ENCODE measurements at places on chromosomes 5 and 9.

- DNase-seq: no peak
Observed at GRCh38 chr9:126053913-126054312, 272.7 kb upstream of the MVB12B start.

DNA sequence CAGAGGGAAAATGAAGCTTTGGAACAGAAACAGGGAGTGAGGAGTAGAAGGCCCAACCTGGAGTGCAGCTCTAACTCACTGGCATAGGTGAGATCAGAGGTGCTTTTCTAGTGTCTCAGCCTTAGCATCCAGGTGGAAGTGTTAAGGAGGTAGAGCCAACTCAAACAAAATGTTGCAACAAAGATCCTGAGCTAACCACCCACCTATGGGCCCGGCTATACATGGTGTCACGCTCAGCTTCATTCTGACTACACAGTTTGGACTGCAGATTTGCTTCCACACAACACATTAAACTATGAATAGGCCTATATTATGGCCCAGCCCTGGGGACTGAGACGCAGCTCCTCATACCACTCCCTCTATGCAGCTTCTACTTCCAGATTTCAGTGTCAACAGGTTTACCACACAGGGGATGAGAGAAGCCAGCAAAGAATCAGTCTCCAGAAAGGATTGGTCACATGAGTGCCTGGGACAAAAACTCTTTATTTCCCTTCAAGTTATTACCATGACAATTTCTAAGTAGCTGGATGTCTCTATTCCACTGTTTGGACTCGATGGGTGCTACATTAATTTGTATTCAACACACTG lies 9.0 kb downstream of the C5orf63 start:
- no peak for DNase-seq

DNA sequence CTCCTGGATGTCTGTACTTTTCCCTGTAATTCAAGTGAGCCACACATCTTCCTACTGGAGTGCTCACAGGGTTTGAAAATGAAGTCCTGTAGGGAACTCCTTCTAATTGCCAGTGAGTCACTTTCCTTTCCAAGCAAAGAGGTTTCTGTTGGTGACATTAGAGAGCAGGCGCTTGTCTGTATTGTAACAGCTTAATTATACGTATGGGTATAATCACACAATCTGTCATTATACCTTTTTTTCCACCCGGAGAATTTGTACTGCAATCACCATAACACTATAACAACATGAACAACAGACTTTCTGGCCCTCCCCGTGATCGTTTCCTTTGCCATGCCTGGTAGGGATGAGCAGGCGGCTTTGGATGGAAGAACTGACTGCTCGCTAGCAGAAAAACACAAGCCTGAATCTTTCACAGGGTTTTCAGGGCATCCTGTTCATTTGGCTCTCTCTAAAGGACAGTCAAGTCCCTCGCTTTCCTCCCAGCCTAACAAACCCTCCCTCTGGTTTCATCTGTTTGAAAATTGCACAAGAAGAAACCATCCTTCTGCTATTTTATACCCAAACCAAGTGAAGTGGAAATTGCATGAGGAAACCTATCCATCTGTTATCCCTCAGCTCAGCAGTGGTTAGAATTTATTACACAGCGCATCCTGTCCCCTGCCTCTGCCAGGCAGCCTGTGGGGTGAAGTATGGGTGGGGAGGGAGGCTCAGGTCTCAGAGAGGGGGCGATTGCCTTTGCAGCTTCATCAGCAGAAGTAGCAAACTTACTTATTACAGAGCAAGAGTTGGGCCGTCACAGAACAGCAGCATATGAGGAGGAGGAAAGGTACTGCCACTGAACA lies 307.0 kb upstream of the TLE4 start:
- no peak for DNase-seq

DNA sequence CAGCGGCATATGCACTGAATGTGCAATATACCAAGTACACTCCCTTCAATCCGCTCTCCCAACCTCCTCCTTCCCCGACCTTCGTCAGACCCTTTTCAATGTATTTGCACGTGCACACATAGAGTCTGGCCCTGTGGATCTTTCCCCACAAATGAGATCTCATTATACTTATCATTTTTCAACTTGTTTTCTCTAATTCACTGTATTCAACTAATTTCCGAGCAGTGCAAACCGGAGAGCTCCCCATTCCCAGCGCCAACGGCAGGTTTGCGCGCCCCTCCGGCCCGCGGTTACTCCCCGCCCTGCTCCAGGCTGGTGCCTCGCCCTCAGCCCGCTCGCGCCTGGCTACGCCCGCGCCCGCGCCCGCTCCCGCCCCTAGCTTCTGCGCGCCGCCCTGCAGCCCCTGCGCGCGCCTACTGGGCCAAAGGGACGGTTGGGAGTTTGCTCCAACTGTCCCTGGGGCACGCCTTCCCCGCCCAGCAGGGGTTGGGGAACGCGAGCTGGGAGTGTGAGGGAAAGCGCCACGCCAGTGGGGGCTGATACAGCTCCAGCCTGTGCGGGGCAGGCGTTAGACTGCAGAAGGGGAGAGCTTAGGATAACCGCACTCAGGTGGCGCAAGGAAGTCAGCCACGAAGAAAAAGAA lies 3.3 kb upstream of the CDC20B start:
- DNase-seq: no peak

DNA sequence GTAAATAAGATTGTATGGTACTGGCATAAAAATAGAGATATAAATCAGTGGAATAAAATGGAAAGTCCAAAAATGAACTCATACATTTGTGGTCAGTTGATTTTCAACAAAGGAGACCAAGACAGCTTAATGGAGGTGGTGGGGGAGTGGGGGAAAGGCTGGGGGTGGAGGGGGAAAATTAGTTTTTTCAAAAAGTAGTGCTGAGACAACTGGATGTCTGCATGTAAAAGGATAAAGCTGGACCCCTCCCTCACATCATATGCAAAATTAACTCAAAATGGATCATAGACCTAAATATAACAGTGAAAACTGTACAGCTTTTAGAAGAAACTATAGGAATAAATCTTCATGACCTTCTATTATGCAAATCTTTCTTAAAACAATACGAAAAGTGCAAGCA lies 107.0 kb downstream of the HMHB1 start:
- DNase-seq: no peak

- DNase-seq: no peak
Observed at GRCh38 chr5:151202381-151203139, 21.3 kb downstream of the CCDC69 start.

GRCh38 chr5:89989776-89990175 lies 419.8 kb downstream of the CETN3 start:
- DNase-seq: no peak

GRCh38 chr5:5421149-5421960 lies 1.1 kb upstream of the ICE1 start:
- DNase-seq: no peak

GRCh38 chr9:131420980-131421624 lies 27.2 kb downstream of the PRRC2B start:
- DNase-seq: no peak

GRCh38 chr9:93827545-93828330 lies 127.4 kb downstream of the BARX1 start:
- DNase-seq: peak; percentile 40

DNA sequence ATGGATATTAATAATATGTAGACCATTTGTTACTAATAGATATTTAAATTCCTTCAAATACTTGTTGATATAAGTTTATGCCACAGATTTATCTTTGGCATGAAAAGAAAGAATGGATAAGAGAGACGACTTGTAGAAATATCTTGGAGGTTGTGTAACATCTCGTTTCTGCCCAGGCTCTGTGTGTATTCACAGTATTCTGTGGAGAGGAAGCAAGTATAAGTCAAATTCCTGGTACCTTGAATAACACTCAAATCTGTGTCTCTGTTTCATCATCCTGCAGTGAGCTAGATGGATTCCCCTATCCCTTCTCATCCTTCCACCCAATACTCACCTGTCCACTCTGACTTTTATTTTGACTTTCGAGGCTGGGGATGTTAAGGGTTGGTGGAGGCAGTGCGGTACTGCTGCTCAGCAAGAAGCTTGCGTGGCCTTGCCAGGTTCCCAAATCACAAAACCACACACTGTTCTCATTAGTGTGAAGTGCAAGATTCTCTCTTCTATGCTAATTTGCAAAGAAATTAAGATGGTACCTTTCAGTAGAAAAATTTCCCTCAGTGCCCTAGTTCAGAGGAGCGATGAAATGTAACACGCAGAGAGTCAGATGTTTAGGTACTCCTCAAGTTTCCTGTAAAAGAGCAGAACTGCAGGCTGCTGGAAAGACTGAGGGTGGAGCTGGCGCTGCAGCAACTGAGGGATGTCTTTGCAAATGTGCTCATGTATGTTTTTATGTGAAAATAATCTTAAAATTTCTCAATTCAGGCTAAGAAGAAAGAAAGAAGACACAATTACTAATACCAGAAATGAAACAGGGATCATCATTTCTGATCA lies 42.6 kb upstream of the ANKRD18A start:
- no peak for DNase-seq
